Left renal cortex interstitium (tissue), 4 donors: ENCODE measurements at places on chromosomes 5 and 9.

DNA sequence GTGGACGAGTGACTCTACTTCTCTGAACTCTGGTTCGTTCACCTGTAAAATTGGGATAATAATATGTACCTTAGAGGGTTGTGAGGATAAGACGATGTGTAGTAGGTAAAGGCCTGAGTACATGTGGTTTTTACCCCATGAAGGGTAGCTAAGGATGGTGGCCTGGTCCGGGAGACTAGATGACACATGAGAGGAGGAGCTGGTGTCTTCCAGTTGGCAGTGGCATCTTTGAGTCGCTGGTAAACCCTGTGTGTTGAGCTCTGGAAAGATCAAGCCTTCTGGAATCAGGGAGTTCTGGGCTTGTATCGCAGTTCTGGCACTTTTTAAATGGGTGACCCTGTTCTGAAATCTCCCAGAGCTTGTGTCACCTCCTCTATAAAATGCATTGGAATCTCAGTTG is 166.4 kb upstream of the ZNF618 start:
- DNase-seq: no peak

DNA sequence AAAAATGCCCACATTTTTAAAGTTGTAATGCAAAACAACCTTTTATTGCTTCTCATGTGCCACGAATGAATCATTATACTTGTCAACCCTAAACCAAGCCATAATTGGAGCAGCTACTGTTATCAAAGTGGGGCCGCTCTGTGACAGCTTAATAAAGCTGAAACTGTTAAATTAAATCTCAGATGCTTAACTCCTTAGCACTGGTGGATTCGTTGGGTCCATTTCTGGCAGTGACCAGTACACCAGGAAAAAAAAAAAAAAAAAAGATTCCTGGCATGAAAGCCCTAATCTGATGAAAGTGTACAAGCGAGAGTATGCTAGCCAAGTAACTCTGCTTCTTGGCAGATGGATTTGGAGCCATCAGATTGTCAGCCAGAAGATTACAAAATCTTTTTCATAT is 164.8 kb downstream of the ZSWIM6 start:
- no peak for DNase-seq

- DNase-seq: no peak
These were observed 170.5 kb downstream of the RGS3 start for GRCh38 chr9:113633782-113634595.

DNA sequence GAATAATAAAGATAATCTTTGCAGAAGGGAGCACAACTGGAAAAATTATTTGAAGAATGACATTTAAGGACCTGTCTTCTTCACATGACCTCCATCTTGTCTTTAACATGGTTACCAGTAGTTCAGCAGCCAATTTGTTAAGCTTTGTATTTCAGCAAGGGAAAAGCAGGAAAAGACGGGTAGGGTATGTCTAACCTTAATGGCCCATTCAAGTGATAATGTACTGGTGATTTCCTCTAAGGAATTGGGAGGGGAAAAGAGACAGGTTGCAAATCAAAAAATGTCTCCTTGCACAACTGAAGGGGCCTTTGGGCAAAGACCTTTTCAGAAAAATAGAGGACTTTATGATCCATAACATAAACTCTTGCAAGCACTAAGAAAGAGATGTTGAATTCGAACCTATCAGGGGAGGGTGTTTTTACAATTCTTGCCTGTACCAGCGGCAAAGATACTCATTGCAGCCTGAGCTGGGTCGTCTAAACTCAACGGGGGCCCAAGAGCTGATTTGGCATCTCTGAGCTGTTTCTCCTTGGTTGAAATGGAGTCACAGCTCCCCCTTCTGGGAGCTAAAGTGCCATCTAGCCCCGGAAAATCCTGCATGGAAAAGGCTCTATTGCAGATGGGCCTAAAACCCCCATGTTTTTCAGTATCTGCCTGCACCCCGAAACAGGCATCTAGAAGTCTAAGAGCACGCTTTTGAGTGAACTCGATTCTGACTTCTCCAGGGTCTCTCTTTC is 3.8 kb downstream of the BRINP1 start:
- DNase-seq: no peak

DNA sequence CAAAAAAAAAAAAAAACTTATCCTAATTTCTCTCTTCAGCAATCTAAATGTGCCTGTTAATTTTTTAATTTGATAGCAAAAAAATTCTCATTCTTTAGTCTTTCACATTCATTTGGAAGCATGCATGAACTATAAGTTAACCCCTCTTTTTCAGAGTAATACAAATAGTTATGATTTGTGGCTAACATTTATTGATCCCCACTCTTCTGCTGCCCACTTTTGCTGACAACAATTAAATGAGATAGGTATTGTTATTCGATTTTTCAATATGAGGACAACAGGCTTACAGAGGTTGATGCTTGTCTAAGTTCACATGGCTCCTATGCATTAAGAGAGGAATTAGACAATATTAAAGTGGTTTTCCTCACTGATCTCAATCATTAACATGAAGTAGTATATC is 2.9 kb upstream of the NR3C1 start:
- DNase-seq: no peak

DNA sequence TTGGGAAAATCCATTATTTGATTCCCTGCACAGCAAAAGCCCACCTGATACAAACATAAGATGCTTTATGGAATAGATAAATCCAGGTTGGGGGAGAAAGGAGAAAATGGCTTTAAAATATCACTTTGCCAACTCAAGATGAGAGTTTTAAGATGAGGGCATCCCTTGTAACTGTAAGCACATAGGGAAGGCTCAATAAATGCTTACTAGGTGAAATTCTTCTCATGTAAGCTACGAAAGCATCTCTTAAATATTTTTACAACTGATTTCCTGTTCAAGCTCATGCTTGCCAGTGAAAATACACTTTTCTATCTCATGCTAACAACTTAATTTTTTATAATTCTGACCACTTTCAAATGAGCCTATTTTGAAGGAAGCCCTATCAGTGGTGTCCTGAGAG is 11.5 kb downstream of the CDH6 start:
- no peak for DNase-seq

GRCh38 chr9:106478727-106479126 is 384.2 kb upstream of the ZNF462 start:
- no peak for DNase-seq

DNA sequence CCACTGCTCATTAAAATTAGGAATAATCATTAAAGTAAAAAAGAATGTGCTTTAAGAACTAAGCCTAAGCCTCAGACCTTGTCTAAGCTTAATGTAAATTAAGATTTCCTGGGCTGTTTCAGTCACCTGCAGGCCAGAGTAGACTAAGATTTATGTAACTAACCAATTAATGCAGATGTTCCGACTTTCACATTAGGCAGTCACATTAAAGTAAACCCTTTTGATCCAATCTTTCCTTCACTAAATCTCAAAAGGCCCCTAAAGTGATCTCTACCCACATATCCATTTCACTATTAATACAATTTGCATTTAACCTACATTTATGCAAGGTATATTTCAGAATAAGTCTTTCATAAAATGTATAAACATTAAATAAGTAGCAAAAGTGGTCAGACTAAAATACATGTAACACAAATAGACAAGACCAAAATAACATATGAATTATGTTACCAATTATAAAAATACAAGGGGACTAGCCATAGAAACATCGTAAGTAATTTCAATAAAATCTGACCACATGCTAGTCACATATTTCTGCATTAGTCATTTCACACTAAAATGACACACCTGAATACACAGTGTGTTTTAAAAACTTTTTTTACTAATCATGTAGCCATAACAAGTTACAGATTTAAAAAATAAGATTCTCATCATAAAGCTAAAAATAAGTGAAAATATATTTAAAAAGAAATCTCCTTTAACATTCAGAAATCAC is 7.7 kb downstream of the NR3C1 start:
- DNase-seq: no peak

DNA sequence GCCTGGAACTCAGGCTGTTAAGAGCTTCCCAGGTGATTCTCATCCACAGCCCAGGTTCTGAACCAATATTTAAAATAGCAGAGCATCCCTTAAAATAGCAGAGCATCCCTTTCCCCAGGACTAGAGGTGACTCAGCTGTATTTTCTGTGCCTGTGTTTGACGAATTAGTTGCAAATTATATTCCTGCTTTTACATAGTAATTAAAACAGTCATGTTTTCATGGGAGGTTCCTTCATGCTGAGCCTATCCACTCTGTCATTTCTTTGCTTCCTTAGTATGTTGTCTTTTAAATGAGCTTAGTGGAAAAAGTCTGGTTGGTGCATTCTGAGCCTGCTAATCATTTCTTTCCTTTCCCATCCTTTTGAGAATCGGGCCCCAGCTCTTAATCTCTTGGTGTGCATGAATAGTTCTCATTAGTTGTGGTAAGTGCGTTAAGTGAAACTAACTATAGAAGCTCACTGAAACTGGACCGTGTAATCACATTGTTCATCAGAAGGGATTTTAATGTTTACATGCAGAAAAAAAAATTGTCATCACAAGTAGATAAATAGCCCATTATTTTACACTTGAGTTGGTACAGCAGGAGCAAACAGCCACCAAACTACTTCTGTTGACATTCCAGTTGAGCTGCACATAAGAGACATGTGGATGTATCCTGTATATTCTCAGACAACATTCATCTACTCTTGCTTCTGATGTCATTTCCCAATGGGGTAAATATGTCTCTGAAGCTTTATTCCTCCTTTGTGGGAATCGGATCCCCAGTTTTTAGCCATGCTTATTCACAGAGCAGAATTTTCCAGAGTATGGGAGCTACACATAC is 596.9 kb upstream of the WWC1 start:
- DNase-seq: no peak
